ENCODE measurements at places on chromosomes 12 and 14. TPM values are rescaled to one million over a fixed set of nuclear protein-coding genes. Genes with fewer than 3 reads are reported as not detected.

Gene SSPN
- 11.6 TPM for total RNA-seq

Gene KCNMB4
- total RNA-seq: 4.2 TPM

Gene ATXN2
- total RNA-seq: 71.7 TPM

Gene B3GNT4
- total RNA-seq: under 0.01 TPM

Gene ZNF384
- total RNA-seq: 19.4 TPM

Gene GPR132
- total RNA-seq: under 0.01 TPM

Gene TAS2R19
- total RNA-seq: 7.8 TPM

Gene CCDC175
- not detected for total RNA-seq

Gene LTB4R2
- total RNA-seq: 3.9 TPM
